Urinary bladder (tissue), 4 donors: ENCODE measurements at places on chromosomes 16 and 17. TPM values are rescaled to one million over a fixed set of nuclear protein-coding genes. Genes with fewer than 3 reads are reported as not detected.

- no peak for DNase-seq
These were observed 68.1 kb downstream of the IRF8 start for GRCh38 chr16:85967111-85967510.

DNA sequence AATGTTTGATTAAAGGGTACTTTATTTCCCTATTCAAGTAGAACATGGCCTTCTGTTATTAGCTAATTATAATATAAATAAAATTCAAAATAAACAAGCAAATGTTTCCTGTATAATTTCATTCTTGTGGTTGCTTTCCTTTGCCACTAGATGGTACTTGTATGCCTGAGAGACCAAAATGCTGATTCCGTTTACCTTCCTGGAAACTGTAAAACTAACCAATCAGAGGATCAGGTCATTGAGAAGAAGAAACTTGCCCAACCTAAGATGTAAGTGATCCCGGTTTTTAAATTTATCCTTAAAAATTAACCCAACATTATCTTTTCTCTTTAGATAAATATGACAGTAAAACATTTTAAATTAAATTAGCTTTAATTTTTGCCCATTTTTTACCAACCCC lies 8.1 kb upstream of the ABCA5 start:
- no peak for DNase-seq

DNA sequence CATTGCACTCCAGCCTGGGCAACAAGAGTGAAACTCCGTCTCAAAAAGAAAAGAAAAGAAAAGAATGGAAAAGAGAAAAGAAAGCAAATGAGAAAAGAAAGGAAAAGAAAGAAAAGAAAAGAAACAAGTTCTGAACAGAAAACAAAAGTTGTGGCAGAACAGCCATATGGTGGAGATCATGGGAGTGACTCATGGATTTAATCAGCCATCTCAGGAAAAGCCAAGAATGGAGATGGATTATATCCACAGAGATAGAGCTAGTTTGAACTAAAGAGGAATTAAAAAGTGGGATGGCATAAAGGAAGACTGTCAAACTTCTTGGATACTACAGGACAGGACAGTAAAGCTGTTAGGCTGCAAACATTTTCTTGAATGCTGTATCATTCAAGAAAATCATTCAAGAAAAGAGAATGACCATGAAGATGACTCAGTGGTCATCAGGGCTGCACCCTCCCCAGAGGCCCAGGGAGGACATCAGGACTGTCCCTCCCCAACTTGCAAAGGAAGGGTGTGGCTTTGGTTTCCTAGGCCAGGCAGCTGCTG lies 120.6 kb downstream of the USP22 start:
- no peak for DNase-seq

DNA sequence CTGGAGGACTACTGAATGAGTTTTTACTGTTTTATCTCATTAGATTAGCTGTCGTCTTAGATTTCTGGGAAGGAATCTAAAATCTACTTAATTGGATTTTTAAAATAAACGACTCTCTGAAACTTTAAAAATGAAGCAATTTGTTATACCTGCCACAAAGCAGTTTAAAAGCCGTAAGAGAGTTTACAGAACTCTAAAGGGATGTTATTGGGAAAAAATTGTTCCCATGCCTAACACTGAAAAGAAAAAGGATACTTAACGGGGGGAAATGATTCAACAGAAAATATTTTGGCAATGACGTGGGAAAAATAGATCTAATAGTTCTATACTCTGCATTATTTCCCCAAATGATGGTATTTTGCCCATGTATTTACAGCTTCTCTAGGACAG lies 27.0 kb downstream of the ARHGAP17 start:
- DNase-seq = no peak

DNA sequence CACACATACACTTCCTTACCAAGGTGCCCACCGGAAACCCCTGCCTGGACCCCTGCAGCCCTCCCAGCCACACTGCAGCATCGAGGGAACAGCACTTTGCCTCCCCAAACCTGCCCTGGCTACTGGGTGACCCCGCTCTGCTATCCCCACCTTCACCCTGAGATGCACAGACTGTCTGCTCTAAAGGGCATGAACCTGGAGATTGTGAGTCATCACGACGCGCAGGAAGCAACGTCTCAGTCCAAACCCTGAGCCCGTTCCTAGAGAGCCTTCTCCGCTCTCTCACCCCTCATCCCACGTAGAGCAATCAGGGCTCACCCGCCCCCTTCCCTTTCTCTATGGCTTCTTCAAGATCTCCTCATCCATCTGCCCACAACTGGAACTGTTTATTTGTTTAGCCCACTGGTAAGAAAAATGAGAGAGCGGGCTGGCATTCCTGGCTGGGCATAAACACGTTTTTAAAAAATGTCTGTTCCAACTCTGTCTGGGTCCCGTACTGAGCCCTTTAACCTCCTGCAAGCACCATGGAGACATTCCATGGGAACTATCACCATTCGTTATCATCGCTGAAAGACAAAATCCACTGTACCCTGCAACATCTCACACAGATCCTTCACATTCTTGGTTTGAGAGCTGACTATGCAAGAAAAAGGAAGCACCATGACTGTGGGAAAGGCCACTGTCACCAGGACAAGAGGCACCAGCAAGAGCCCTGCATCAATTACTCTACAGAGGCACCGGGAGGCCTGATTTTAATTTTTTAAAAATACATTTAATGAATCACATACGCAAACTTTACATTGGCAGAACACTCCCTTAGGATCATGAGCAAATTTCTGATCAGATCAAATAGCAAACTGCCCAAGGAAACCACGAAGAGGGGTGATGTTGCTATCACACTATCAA lies 28.2 kb downstream of the ZFHX3 start:
- DNase-seq = no peak

DNA sequence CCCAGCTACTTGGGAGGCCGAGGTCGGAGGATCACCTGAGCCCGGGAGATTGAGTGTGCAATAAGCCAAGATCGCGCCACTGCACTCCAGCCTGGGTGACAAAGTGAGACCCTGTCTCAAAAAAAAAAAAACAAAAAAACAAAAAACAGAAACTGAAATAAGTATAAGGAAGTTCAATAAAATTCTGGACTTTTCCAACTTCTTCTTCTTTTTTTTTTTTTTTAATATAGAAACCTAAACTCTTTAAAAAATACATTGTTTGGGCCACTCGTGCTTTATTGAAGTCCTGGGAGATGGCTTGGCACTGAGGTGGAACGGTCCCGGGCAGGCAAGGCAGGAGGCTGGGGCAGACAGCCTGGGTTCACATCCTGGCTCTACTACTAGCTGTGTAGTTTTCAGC lies 36.8 kb downstream of the KATNIP start:
- no peak for DNase-seq

DNA sequence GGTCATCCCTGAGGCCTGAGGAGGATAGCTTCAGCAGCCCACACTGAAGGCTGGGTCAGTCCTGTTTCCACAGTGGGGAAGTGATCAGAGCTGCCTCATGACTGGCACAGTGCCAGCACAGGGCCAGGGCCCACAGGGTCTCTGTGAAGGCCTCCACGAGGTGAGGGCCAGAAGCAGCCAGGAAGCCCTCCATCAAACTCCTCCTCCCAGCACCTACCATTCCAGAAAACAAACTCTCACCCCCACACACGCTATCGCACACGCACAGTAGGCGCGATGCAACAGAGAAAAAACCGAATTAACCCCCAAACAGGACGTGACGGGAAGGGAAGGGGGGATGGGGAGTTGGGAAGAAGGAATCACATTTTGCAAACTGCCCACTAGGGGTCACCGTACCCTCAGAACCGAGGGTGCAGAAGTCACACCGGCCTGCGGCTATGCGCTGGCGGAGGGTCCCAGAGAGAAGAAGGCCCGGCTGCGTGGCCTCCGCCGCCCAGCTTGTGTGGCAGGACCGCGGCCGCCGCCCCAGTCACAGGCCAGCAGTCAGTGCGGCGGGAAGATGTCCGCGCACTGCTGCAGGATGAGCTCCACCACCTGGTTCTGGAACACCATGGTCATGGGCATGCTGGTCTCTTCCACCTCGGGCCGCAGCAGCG lies 37.6 kb downstream of the ARHGAP27 start:
- DNase-seq = peak; percentile 70

- no peak for DNase-seq
These were observed 58.2 kb upstream of the STAC2 start for GRCh38 chr17:39283896-39284295.

- no peak for DNase-seq
These were observed 5.9 kb downstream of the STRADA start for GRCh38 chr17:63735691-63736090.

The CCL1 gene
- not detected for polyA plus RNA-seq

The NRN1L gene
- 1.9 TPM for polyA plus RNA-seq

The GPR142 gene
- polyA plus RNA-seq = 0.23 TPM
